ENCODE measurements at places on chromosomes 6 and 20. TPM values are rescaled to one million over a fixed set of nuclear protein-coding genes. Genes with fewer than 3 reads are reported as not detected.

- DNase-seq, result no peak
These were observed 286.5 kb upstream of the JARID2 start for GRCh38 chr6:14959324-14959885.

The ADA gene
- polyA plus RNA-seq, result 6.5 TPM

The MOCS3 gene
- polyA plus RNA-seq, result 4.7 TPM

GRCh38 chr6:2970753-2971419 lies 481 bp downstream of the SERPINB6 start:
- DNase-seq, result no peak

The SLC35F1 gene
- polyA plus RNA-seq, result 3.9 TPM

DNA sequence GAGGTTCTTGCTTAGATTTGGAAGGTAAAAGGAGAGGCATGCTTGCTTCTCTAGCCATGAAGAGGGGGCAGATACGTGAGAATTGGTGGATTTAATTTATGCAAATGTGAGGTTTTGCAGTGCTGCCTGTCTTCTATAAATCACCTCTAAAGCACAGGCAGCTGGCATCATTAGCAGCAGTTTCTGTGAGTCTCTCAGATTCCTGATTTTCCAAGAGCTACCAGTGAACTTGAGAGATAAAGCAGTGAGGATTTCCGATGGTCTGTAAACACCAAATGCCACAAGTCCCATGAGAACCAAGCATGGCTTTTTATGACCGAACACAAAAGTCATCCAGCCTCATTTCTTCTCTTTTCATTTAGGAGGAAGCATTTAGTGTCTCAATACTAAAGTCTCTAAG lies 3.2 kb upstream of the SIRPB2 start:
- DNase-seq, result no peak

The LRRC73 gene
- 1.2 TPM for polyA plus RNA-seq

The NHLRC1 gene
- 1.9 TPM for polyA plus RNA-seq

The SLC32A1 gene
- polyA plus RNA-seq, result 1.6 TPM

The ZBTB12 gene
- 23.1 TPM for polyA plus RNA-seq

DNA sequence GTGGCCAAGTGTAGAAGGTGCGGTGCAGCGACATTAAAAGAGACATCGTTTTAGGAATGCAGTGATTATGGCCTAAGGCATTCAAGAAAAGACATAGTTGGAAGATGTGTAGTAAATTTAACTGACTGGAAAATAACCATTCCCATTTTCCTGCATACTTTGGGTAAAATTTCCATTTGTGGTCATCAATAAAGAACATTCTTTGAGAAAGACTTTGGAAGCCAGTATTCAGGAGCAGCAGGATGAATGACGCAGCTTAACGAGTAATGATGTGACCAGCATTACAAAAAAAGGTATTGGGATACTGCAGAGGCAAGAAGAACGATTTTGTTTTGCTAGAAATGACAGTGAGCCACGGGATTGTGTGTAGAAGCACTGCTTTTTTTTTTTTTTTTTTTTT lies 7.0 kb upstream of the RWDD1 start:
- DNase-seq, result no peak

The RAD21L1 gene
- polyA plus RNA-seq, result not detected

DNA sequence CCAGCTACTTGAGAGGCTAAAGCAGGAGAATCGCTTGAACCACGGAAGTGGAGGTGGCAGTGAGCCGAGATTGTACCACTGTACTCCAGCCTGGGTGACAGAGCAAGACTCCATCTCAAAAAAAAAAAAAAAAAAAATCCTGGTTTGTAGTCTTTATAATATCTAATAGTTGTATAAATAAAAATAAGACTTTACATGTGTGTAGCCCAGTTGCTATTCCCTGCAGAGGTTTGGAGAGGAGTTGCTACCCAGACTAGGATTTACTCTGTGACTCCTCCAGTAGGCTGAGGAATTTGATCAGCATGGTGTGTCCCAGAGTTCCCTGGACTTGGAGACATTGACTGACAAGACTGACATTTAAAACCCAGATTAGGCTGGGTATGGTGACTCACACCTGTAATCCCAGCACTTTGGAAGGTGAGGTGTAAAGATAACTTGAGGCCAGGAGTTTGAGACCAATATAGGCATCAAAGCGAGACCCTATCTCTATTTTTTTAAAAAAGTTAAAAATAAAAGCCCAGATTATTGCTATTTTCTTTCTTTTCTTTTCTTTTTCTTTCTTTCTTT lies 10.2 kb downstream of the CHMP4B start:
- DNase-seq, result no peak

DNA sequence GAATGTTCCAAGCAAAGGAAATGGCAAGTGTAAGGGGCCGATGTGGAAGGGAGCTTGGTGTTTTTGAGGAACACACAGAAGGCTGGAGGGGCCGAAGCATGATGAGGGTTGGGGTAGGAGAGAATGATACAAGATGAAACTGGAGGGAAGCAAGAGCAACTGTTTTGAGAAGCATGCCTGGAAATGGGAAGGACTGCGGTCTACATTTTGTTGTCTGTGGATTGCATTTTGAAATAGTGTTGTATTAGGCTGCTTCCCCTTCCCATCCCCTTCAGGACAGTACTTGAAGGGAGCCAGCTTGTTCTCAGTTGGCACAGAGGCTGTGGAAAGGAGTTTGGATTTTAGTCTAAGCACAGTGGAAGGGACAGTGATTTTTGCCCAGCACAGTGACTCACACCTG lies 2.2 kb downstream of the TM9SF4 start:
- DNase-seq, result no peak

DNA sequence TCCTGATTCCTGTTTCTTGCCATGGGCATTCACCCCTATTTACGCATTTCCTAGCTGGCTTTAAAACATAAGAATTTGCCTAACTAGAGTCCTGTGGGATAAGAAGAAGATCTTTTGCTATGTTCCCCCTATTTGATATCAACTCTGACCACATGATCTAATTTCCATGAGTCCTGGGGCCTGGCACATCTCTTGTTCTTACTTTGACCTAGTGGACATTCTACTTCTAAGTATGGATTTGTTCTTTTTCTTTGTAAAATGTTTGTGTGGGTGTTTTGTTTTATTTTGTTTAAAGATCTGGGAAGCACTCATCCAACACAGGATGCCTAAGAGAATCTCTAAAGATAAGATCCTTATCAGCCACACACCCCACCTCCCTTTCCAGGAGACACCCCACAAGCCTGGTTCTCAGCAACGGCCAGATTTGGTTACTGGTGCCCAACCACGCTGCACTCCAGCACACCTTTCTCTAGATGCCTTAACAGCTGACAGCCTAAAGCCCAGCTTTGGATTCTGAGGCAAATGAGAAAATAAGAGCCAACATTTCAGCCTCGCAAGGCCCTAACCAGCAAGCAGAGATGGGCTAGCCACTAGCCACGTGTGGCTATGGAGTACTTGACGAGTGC lies 74.7 kb downstream of the SLC23A2 start:
- DNase-seq, result no peak

GRCh38 chr20:50909413-50909812 lies 21.8 kb downstream of the ADNP start:
- DNase-seq, result no peak

The SLC12A5 gene
- 1.8 TPM for polyA plus RNA-seq

GRCh38 chr6:140833408-140833807 lies 1299.3 kb upstream of the GJE1 start:
- no peak for DNase-seq

GRCh38 chr20:47725248-47725973 lies 59.9 kb downstream of the SULF2 start:
- peak; percentile 91 for DNase-seq

GRCh38 chr6:35562060-35562459 lies 49.4 kb upstream of the TULP1 start:
- no peak for DNase-seq

DNA sequence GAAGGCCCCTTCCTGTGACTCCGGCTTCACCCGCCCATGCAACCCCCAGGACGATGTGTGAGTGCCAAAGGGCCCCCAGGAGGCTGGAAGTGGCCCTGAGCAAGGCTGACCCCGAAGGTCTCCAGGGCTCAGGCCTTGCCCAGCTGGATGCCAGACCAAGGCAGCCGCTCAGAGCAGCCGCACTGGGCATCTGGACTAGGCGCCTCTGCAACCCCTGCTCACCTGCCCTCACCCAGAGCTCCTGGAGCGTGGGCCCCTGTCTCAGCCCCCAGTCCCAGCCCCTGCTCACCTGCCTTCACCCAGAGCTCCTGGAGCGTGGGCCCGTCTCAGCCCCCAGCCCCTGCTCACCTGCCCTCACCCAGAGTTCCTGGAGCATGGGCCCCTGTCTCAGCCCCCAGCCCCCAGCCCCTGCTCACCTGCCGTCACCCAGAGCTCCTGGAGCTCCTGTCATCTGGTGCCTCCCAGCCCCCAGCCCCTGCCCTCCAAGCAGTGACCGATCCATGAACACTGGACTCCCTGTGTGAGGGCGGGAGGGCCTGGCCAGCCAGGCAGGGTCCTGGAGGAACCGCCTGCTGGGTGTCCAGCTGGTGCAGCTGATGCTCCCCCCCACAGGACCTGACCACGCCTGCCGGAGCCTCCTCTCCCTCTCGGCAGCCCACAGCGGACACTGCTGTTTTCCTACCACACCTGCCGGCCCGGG lies 1.1 kb downstream of the SRMS start:
- no peak for DNase-seq

DNA sequence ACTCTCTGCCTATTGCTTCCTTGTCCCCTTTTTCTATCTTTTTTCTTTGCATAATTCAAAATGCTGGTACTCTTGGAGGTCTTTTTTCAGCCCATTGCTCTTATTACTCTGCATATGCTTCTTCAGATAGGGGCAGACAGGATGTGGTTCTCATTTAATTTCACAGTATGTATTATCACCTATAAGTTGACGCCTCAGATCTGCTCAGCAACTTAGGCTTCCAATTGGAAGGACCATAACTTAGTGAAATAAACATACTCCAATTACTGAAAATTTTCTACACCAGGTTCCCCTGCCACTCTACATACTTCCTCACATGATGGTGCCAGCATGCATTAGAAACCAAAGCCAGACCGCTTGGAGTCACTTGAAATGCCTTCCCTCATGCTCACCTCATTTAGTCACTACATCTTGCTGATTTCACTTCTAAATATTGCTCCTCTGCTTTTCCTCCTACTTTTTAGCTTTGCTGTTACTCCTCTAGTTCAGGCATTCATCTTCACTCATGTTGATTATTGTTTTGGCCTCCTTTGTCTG lies 34.5 kb upstream of the AHI1 start:
- DNase-seq, result no peak

DNA sequence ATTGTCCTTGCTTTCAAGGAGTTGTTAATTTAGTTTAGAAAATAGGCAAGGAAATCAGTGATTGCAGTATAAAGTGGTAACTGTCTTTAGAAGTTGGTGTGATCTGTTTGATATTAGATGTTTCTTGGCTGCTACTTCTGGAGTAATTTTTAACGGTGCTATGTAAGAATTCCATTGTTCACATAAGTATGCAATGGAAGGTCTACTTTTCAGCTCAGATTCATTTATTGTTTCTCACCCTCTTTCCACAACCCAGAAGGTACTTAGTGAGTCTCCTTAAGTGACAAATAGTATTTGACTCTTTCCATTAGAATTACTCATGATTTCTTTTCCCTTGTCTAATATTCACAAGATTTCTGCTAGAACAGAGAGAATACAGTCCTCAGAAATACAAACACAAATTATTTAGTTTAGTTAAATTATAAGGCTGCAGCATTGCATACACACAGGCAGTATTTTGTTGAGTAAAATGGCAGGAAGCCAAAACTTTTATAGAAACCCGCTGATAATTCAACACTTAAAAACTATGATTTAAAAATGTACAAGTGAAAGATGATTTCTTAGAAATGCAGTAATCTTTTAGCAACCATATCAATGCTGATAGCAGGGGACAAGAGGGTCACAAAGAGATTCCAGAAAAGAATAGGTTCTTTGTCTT lies 554.3 kb downstream of the CD109 start:
- no peak for DNase-seq

The HLA-DMA gene
- polyA plus RNA-seq, result 14.7 TPM

DNA sequence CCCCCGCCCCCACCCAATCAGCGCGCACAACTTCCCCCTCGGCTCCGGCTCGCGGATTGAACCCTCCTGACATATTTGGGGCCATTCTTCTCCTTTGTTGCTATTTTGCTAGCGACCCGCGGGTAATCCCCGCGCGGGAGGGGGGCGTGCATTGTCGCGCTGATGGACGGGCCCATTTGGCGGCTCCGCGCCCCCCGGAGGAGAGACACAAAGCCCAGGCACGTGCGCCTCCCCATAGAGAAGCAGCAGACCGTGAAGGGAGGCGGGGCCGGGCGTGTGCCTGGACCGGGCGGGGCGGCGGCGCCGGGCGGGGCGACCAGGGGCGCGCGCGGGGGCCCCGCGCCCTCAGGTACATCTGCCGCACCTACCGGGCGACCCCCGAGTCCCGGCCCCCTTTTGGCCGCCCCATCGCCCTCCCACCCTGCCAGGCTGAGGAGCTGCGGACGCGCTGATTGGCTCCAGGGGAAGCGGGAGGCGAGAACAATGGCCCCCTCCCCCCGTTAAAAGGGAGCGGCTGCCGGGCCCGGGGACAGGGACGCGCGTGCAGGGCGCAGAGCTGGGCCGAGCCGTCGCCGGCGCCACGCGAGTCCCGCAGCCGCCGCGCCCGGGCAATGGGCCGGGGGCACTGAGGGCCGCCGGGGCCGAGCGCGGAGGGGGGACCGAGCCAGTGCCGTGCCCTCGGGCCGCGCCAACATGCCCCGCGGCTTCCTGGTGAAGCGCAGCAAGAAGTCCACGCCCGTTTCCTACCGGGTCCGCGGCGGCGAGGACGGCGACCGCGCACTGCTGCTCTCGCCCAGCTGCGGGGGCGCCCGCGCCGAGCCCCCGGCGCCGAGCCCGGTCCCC lies at the start of gene INSM1:
Gene INSM1 (plus strand): TSS at position 530 of the 843 bp plus-strand sequence. CDS start 164 bp downstream, at position 694.
- no peak for DNase-seq

DNA sequence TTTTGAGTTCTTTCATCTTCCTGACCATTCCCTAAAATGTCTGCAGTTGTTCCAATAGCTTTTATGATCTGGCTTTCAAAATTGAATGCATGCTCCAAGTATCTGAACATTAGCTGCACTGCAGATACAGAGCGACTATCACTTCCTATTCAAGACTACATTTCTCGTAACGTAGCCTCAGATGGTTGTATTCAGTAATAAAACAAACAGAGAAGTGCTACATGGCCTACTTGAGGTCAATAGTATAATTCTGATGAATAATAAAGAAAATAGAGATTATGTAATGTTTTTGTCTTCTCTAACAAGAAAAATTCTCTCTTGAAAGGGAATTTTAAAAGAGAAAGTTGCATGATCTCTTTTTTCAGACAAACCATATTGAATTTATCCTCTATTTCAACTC lies 333.9 kb upstream of the IRAK1BP1 start:
- DNase-seq, result no peak

DNA sequence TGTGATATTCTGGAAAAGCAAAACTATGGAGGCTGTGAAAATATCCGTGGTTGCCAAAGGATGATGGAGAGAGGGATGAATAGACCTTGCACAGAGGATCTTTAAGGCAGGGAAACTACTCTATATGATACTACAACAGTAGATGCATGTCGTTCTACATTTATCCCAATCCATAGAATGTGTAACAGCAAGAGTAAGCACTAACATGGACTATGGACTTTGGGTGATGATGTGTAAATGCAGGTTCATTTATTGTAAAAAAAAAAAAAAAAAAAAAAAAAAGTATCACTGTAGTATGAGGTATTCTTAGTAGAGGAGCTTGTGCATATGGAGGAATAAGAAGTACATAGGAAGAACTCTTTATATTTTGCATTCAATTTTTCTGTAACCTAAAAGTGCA lies 507.5 kb downstream of the PHF3 start:
- no peak for DNase-seq

GRCh38 chr6:53240139-53240538 lies 91.5 kb upstream of the GCM1 start:
- DNase-seq, result no peak

- DNase-seq, result no peak
These were observed 27.8 kb upstream of the TMEM14A start for GRCh38 chr6:52643158-52643557.

- no peak for DNase-seq
These were observed 478.3 kb downstream of the FRK start for GRCh38 chr6:115582386-115582785.

GRCh38 chr6:129606664-129607063 lies 103.3 kb downstream of the ARHGAP18 start:
- no peak for DNase-seq

Data from left kidney (tissue), 8 donors.